H4 (cell line): ENCODE measurements at places on chromosomes 1 and 21. TPM values are rescaled to one million over a fixed set of nuclear protein-coding genes. Genes with fewer than 3 reads are reported as not detected.

Gene SPRR2D
- not detected in 2 replicates for total RNA-seq

Gene HMGB4
- total RNA-seq = not detected in 2 replicates

Gene LCE1E
- total RNA-seq = not detected in 2 replicates

DNA sequence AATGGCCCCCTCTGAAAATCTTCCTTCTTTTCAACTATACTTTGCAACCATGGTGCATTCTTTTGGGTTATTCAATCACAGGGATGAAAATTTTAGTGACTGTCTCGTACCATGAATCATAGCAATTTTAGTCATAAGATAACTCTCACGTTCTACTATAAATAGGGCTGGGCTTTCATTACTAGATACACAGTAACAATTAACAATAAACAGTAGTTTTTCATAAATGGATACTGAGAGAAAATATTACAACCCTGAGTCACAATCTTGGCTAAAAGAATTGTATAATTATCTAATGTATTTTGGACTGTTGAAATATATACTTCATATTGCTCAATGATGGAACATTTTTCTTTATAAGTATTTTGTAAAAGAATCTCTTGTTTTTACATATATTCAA, 96.1 kb downstream of the TEX35 start:
- no peak for DNase-seq

DNA sequence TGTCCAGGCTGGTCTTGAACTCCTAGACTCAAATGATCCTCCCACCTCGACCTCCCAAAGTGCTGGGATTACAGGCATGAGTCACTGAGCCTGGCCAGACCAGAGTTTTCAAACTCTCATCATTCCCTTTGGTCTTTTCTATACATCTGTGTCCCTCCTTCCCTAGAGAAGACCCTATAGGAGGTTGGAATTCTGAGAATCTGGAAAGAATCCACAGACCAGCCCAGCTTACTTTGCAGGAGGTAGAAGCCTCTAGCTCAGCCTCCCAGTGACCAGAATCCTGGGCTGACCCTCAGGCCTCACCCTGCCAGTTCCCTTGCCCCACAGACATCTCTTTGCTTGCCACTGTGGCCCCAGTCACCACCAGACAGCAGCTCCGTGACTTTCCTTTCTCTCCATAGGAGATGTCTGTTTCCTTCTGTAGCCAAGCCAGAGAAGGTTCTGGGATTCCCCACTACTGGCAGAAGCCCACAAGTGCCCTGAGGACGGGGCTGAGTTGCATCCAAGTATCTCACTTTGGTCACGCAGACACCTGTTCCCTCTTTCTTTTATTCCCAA, 34.7 kb upstream of the KHDRBS1 start:
- DNase-seq = no peak

DNA sequence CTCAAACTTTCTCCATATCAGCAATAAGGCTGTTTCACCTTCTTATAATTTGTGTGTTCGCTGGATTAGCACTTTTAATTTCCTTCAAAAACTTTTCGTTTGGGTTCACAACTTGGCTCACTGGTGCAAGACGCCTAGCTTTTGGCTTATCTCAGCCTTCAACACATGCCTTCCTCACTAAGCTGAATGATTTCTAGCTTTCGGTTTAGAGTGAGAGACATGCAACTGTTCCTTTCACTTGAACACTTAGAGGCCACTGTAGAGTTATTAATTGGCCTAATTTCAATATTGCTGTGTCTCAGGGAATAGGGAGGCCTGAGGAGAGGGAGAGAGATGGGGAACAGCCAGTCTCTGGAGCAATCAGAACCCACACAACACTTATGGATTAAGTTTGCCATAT, 41.2 kb upstream of the IFNLR1 start:
- DNase-seq = no peak

DNA sequence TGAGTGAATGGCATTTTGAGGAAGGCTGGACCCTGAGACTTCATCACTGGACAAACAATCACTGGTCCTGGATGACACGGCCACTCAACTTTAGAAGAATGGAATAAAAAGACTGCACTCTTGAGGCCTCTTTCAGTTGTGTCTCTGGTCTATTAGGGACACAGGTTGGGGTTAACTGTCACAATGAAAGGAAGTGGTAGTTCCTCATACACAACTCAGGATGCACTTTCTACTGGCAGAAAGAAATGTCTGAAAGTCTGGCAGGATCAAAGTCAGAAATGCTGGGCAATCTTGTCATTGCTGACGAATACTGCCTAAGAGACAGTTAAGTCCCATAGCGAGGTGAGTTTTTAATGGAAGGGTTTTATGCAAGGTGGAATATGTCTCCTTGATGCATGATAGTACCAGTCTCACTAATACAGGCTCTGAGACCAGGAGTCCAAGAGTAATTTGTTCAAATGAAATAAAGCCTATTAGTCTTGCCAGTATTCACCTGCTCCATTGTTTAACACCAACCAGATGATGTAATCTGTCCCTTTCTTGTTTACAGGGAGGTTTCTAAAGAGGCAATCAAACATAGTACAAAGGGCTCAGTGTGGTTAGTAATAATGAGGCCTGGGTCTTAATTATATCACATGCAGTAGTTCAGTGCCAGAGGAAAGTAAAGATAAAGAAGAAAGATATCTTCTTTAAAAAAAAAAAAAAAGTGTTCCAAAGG, 11.2 kb upstream of the RRP15 start:
- no peak for DNase-seq

Gene CHI3L2
- not detected in 2 replicates for total RNA-seq

Gene GBP6
- total RNA-seq = 0.10 TPM in 1 of 2 replicates, not detected in the other
